ENCODE measurements at places on chromosomes 12 and 14.

DNA sequence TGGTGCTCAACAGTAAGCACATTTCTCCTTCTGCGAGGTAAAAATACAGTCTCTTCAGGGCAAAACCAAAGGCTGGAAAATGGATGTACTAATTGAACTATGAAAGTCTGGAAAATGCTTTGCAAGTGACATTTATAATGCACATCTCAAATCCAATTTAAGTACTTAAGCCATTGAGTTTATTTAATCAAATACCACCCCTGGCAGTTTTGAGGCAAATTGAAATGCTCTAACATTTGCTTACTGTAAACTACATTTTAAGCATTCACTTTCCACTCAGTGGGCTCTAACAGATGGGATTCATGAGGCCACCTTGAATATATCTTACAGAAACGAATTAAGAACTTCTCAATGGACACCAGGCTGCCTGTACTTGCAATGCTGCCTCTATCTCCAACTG lies 69.7 kb downstream of the HELB start:
- no peak for DNase-seq

DNA sequence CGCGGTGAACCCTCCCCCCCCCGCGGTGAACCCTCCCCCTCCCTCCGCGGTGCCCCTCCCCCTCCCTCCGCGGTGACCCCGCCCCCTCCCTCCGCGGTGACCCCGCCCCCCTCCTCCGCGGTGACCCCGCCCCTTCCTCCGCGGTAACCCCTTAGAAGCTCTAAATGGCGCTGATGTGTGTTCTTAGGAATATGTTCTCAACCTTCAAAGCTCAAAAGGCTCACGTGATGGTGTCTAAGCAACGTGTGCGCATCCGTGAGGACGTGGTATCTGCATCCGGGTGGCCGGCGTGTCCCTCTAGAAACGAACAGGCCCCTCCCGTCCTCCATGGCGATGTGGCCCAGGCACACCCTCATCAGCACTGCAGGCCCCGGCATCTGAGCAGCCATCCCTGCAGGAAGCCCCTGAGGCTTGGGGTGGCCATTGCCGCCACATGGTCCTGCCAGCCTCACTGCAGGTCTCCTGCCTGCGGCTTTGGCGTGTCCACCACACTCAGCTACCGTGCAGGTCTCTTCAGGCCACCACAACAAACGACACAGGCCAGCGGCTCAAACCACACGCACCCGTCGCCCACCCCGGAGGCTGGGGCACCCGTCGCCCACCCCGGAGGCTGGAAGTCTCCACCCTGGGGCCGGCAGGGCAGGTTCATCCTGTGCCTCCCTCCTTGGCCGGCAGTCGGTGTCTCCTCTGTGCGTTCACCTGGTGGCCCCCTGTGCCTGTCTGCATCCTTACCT lies 14.5 kb upstream of the FBRSL1 start:
- no peak for DNase-seq

GRCh38 chr12:125340791-125341190 lies 275.6 kb downstream of the AACS start:
- DNase-seq: no peak

- DNase-seq: no peak
Observed at GRCh38 chr14:69274321-69274720, 14.4 kb downstream of the GALNT16 start.

DNA sequence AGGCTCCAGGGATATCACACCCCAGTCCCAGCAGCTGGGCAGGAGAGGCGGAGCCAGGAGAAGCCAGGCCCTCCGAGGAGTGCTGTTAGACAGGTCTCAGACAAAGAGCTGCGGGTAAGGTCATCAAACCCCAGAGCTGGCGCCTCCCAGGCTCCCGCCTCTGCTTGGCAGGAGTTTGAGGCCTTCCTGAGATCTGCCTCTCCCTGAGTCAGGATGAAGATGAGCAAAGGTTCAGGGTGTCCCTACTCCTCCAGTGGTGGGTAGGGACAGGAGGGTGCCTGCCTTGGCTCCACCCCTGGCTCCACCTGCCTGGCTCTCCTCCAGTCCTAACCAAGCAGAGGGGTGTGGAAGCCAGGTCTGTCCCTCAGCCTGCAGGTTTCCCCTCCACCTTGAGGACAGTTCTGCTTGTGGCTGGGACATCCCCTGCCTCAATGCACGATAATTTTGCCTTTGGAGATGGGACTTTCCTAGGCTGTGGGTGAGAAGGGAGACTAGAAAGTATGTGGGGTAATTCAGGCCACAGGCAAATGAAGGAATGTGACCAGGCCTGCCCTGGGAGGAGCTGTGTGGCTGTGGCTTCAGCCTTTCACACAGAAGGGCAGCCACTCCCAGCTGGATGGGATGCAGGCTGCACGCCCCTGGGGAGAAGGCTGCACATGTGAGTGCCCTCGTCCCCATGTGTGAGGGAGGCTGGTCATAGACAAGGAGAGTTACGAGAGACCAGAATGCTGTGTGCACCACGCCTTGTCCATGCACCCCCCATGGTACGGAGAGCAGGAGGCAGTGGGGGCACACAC lies 2.2 kb downstream of the PLEKHG6 start:
- DNase-seq: no peak

GRCh38 chr14:103061482-103061976 lies 4.2 kb upstream of the CDC42BPB start:
- DNase-seq: no peak

DNA sequence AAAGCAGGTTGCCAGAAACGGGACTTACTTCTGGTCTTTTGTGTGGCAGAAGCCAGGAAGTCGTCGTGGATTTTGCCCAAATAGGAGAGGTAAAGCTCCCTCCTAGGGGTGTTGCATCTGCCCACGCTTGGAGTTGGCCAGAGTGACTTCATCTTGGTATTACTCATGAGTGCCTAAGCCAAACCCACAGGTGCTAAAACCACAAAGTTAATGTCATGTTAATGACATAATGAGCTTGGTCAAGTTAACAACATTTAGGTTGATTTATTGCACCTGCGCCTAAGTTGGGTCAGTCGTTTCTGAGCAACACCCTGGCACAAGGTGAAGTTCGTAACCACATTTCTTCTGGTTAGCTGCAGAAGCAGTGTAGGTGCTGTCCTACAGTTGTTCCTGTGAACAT lies 225.2 kb downstream of the FUT8 start:
- peak; percentile 60 for DNase-seq

- DNase-seq: no peak
Observed at GRCh38 chr14:33946679-33947476, 4.0 kb downstream of the EGLN3 start.

Data from stimulated activated CD8-positive, alpha-beta memory T cell treated with anti-CD3 and anti-CD28 coated beads, Interleukin-4, amount 100 ng/mL, for 48 hours (primary cell).